ENCODE measurements at places on chromosomes 2 and 18.
A peak's percentile ranks its signal among the peaks of the same experiment; 100 is the strongest.

GRCh38 chr2:118633371-118634018 lies 214.0 kb downstream of the EN1 start:
- H3K27ac ChIP-seq = no peak overlapping the region
- H3K36me3 ChIP-seq = no peaks in the 10 kb centered on the region
- no peaks in the 10 kb centered on the region for H3K27me3 ChIP-seq
- no peaks in the 10 kb centered on the region for H3K4me1 ChIP-seq
- no peak for DNase-seq

DNA sequence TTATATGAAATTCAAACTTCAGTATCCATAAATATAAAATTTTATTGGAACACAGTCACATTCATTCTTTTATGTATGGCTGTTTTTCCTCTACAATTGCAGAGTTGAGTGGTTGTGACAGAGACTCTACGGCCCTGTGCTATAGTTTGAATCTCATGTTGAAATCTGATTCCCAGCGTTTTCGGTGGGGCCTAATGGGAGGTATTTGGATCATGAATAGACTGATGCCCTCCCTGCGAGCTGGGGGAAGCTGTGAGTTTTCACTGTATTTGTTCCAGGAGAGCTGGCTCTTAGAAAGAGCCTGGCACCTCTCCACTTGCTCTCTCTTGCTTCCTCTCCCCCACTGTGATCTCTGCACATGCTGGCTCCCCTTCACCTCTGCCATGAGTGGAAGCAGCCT lies 1.7 kb downstream of the PFN4 start:
- no peak overlapping the region for H3K27ac ChIP-seq
- no peaks in the 10 kb centered on the region for H3K36me3 ChIP-seq
- no peak overlapping the region for H3K4me3 ChIP-seq
- H3K4me1 ChIP-seq = peaks cover 5% of the 10 kb centered on the region
- H3K27me3 ChIP-seq = no peaks in the 10 kb centered on the region

DNA sequence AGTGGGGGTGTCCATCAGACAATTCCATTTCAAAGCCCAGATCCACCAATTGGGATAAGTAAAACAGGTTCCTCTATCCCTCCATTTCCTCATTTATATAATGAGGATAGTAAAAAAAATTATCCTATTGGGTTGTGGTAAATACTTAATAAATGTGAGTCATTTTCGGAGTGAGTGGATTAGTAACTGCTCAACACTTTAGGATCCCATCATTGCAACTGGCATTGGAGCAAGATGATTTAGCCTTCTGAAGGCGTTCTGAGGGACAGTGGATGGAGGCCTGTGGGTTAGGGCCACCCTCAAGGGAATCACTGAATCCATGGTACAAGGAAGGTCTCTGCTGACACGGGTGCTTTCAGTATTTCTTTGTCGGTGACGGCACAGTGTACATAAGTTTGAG lies 108.6 kb upstream of the FZD7 start:
- no peak overlapping the region for H3K27ac ChIP-seq
- no peaks in the 10 kb centered on the region for H3K36me3 ChIP-seq
- H3K4me3 ChIP-seq = no peak overlapping the region
- DNase-seq = no peak
- H3K4me1 ChIP-seq = no peaks in the 10 kb centered on the region

DNA sequence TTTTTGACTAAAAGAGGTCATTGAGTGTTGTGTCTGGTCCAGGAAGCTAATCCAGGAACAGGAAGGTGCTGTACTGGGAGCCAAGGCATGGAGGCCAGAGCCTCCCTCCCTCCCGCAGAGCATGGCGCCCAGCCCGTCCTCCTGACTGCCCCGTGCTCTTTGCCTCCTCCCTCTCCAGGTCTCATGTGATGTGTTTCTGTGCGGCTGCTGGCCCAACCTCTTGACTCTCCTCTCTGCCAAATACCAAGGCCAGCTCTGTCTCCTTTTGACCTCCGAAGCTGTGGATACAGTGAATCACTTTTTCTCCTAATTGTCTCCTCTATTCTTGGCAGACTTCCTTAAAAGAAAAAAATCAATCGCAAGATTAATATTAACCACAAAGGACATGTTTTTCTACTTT lies 284.1 kb downstream of the PHLPP1 start:
- H3K4me1 ChIP-seq = no peaks in the 10 kb centered on the region
- DNase-seq = no peak
- H3K27me3 ChIP-seq = no peaks in the 10 kb centered on the region
- H3K27ac ChIP-seq = no peak overlapping the region
- no peaks in the 10 kb centered on the region for H3K36me3 ChIP-seq
- H3K4me3 ChIP-seq = no peak overlapping the region

- DNase-seq = no peak
- H3K4me1 ChIP-seq = no peaks in the 10 kb centered on the region
- peak overlapping the region; percentile 4 for H3K27ac ChIP-seq
- H3K36me3 ChIP-seq = no peaks in the 10 kb centered on the region
- no peaks in the 10 kb centered on the region for H3K27me3 ChIP-seq
These were observed 19.0 kb upstream of the NPAS2 start for GRCh38 chr2:100800915-100801314.

- H3K27me3 ChIP-seq = no peaks in the 10 kb centered on the region
- peaks cover 7% of the 10 kb centered on the region for H3K4me1 ChIP-seq
- no peak overlapping the region for H3K4me3 ChIP-seq
- DNase-seq = no peak
These were observed 467.0 kb upstream of the RAB12 start for GRCh38 chr18:8142131-8142711.
